ENCODE measurements at places on chromosomes 6 and 20.
A peak's percentile ranks its signal among the peaks of the same experiment; 100 is the strongest.

GRCh38 chr20:47282864-47283263 lies 73.6 kb downstream of the ZMYND8 start:
- DNase-seq: no peak

DNA sequence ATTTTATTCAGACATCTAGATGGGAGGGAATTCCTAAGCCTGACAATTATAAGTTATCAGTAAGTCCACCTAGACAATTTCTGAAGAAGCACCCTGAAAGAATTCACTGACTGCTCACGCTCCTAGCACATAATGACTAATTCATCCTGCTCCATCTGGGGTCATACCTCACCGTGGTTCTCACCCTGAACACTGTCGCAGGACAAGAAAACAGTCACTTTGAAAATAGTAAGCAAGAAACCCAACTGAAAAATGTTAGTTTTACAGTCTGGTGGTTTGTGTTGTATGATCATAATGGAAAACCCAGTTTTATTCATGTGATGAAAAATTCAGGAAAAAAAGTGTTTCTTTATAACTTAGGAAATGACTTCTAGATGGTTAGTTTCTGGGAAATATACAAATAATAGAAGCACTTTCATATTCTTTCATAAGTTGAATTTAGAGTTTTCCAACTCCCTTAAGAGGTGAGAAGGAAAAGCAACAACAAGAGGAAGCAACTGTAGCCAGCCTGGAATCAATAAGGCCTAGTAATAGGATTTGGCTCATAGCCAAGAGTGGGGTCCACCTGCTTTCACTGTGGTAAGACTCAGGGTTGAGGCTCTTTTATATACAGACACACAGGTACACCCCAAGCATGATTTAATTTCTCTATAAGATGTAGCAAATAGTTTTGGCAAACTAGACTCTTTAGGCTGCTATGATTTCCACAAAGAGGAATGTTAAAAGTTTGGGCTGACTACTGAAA lies 94.1 kb downstream of the HIVEP2 start:
- DNase-seq: peak; percentile 38

DNA sequence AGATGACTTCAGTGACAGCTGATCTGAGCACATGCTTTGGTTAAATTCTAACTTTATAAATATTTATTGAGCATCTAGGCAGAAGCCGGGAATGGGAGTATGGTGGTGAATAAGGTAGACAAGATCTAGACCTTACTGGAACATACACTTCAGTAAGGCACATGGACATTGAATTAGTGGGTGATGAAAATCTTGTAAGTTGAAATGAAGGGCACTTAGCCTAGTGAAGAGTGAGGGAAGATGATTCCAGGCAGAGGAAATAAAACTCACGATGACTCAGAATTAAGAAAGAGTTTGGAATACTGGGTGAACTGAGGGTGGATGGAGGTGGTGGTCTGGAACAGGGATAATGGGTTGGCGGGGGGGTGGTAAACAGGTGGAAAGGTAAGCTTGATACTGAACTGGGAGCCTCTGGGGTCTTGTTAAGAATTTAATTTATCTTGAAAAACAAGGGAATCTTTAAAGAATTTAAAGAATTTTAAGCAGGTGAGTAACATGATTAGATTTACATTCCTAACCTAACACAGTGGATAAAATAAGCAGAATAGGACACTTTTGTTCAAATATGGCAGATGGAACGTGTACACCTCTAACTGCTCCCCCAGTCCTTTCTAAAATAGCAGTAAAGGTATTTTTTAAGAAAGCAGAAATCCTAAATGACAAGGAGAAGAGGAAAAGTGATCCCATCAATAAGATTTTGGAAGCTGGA lies 75.2 kb upstream of the ARHGAP18 start:
- DNase-seq: no peak

GRCh38 chr6:1850121-1850839 lies 240.6 kb downstream of the FOXC1 start:
- DNase-seq: no peak

DNA sequence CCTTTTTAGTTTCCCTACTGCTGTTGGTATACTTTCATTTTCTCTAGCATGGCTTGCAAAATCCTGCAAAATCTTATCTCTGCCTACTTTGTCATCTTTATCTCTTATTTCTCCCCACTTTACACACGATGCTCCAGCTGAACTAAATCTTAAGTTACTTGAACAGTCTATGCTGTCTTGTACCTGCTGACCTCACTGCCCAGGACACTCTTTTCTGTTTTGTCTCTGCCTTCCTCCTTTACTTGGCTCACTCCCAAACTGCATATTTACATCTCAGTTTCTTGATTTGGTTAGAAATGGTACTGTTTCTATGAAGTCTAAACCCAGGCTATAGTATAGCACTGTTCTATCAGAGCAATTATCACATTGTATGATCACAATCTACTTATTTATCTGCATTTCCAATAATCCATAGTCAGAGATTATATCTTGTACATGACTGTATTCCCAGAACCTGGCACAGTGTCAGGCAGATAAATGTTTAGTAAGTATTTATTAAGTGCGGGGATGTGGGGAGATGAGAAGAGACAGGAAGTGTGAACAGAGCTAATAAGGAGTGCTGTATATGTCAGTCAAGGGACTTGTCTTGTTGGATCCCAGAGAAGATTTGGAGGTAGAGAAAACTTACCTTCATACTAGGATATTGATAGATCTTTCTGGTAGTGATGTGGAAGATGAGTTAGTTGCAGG lies 57.6 kb downstream of the ADGRG6 start:
- DNase-seq: no peak

- DNase-seq: no peak
These were observed 1017.3 kb downstream of the KIF16B start for GRCh38 chr20:15555913-15556312.

DNA sequence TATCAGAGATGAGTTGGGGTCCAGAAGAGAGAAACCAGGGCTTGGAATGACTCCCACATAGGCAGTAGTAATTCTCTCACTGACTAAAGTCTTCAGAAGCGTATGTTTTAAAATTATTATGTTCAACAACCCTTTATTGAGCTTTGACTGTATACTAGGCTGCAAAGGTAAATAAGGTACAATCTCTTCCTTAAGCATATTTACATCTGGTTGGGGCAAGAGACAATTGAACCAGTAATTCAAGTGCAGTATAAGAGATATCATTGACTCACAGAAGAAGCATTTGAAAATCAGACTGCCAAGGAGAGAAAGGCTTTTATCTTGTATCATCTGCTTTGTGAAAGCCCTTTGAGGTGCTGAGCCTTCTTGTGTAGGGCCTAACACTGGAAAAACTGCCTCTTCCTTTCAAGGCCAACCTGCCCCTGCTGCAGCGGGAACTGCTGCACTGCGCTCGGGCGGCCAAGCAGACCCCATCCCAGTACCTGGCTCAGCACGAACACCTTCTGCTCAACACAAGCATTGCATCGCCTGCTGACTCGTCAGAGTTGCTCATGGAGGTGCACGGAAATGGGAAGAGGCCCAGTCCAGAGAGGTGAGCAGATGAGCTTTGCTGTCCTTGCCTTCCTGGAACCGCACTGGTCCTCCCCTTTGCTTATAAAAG lies 39.3 kb upstream of the C20orf144 start:
- DNase-seq: no peak

DNA sequence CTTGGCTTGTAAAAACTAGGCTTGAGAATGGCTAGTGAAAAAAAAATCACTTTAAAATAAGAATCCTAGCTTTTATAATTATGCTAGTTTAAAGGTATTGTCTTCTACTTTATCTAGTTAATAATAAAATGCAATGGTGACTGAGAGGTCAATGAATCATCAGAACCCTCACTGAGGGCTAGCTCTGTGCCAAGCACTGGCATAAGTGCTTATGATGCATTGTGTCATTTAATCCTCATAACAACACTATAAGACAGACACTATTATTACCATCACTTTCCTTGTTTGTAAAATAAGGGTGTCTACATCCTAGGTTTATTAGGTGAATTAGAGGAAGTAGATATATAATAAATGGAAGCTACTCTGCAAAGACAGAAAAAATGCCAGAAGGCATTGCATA lies 144.3 kb downstream of the F13A1 start:
- DNase-seq: no peak

- no peak for DNase-seq
These were observed 175.2 kb downstream of the MRPL14 start for GRCh38 chr6:43951756-43952675.

DNA sequence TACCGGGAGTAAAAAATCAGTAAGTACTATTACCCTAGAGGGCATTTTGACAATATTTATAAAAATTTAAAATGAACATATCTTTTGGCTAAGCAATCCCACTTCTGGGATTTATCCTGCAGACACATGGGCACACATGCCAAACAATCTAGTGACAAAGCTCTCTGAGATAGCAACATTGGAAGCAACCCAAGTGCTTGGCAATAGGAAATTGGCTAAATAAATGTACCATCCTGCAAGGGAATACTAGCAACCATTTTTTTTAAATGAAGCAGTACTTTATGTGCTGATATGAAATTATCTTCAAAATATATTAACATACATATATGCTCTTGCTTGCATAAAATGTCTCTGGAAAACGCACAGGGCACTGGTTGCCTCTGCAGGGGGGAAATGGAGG lies 133.8 kb downstream of the SNX5 start:
- no peak for DNase-seq

DNA sequence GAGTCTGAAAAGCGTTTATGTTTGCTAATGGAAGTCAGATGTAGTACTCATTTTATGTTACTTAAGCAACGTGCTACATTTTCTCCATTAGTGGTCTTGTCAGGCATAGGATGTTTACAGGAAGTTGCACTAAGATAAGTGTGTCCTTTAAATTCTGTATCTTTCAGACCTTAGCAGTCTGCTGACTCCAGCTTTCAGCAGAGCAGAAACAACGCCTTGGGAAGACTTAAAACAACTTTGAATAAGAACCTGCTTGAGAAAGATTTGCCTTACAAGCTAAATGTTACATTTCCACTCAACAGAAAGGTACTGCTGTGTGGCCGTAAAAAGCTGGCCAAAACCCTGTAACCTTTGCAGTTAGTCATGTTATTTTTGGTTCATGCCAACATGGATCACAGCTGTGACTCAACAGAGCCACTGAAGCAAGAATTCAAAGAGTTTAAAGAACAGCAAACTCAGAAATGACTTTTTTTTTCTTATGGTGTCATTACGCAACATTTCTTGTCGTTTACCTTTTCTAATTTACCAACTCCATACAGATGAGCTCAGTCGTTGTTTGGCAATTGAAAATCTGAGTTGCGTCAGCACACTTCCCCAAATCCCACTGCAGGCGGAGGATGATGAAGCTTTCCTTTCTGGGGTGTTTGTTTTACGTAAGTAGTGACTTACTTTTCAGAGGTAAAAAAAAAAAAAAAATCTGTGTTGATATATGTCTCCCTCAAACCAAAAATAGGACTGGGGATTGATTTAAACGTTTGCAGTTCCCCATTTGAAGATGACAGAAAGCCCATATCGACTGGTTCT lies 27.9 kb upstream of the BMP6 start:
- peak; percentile 40 for DNase-seq

- DNase-seq: peak; percentile 44
These were observed 333.6 kb downstream of the BTBD9 start for GRCh38 chr6:38305995-38306681.

DNA sequence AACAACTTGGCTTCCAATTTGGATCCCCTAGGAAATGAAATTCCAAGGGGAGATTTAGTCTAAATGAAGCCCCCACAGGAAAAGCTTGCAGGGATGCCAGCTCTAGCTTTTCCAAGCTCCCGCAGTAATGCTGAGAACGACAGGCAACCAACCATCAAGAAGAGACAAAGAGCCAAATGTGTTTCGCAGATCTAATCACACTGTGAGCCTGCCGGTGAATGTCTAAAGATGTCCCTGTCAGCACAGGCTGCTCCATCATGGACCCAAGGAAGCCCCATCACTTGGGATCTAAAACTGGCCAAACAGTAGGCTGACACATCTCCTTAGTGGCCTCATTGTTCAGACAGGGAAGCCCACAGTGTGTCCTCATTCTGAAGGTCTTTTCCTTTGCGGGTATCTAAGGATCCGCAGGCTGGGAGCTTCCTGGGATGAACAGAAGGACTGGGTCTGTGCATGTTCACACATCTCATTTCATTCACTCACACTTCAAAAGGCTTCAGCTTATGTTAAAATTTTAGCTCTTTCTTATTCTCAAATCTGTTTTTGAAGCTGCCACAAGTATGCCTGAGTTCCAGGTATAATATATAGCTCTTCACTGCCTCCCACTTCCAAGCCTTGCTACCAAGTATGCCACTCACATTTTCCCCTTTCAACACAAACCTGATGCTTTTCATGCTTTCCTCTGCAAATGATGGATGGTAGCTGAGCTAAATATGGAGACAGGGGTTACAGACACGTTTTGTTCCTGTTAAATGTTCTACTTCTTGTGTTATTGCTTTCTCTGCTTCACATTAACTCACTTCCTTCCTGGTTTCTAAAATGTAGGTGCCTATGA lies 229.8 kb downstream of the HIVEP2 start:
- DNase-seq: no peak

DNA sequence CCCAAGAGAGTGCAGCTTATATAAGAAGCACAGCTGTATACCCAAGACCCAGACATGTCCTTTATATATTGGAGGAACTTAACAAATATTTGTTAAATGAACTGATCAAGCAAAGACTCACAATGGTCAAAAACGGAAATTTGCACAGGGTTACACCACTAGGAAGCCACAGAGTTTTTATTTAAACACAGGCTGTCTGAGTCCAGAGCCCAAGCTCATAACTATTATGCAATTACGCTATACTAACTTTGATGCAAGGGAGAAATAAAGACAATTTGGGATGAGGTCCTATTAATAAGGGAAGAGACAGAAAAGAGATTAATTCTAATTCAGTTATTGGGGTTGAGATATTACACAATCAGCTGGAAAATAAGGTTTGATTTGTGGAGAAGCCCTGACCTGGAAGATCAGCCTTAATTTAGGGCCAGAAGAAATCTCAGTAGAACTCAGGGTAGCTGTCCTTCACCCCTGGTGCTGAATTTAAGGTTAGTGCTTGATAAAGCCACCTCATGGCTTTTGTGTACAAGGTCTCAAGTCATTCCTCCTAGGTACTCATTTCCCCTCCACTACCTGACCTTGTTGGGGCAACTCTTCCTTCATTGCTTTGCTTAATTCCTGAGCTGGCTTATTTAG lies 10.5 kb upstream of the ZNF334 start:
- DNase-seq: peak; percentile 24

DNA sequence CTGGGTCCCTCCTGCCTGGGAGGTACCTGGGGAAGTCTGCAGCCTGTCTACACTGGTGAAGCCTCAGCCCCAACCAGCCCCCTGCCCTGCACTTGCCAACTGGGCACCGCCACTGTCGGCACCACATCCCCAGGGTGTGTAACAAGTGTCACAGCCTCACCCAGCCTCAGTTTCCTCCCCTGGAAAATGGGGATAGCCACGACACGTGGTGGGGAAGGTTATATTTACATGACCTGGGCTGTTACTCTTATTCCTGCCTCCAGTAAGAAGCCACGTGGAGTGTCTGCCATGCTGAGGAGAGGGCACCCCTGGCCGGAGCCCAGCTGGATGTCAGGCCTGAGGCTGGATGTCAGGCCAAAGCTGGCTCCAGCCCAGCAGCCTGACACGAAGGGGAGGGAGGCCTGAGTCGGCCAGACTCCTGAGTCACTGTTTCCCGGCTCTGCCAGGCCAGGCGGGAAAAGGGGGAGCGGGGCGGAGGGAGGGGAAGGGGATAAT lies 44.9 kb downstream of the SNAI1 start:
- peak; percentile 75 for DNase-seq
